ENCODE measurements at places on chromosomes 6 and 20. TPM values are rescaled to one million over a fixed set of nuclear protein-coding genes. Genes with fewer than 3 reads are reported as not detected.
A peak's percentile ranks its signal among the peaks of the same experiment; 100 is the strongest.

The MRAP2 gene
- 0.95 TPM for total RNA-seq

The SLC22A1 gene
- total RNA-seq, result not detected

The CRIP3 gene
- total RNA-seq, result not detected

The CGA gene
- total RNA-seq, result 0.67 TPM

The PNLDC1 gene
- not detected for total RNA-seq

The KCNK17 gene
- total RNA-seq, result not detected

The OGFRL1 gene
- total RNA-seq, result 33.2 TPM

The POLR3F gene
- 23.8 TPM for total RNA-seq

The WFDC10A gene
- total RNA-seq, result not detected

The RIOK1 gene
- total RNA-seq, result 26.2 TPM

The WFDC10B gene
- total RNA-seq, result not detected

DNA sequence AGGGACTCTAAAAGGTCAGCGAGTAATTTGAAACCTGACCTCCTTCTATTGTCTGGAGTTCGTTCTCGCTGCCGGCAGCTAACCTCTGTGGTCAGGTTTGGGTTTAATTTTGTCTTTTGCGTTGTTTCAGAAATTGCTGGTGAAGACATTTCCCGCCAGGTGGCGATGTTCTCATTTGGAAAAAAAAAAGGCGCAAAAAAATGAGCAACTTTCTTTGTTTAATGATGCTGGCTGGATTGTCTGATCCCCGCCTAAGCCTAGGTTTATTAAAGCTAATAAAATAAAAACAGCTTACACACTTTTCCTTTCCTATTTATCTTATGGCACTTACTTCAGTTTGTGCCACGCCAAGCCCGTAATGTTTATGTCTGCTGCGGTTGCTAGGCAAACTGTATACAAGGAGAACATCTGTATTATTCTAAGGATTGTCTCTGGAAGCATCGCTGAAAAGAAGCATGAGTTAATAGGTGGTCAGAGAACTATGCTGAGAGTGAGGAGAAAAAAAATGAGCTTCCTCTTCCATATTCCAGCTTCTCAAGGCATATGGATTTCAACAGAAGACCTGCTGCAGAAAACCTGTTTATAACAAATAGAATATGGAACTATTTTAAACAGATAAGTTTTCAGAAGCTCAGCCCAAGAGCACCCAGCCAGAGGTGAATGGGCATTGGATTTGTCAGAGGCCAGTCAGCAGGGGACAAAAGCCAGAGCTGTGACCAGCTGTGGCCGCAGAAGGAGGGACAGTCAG is 205.7 kb downstream of the DOK5 start:
- DNase-seq, result peak; percentile 22

DNA sequence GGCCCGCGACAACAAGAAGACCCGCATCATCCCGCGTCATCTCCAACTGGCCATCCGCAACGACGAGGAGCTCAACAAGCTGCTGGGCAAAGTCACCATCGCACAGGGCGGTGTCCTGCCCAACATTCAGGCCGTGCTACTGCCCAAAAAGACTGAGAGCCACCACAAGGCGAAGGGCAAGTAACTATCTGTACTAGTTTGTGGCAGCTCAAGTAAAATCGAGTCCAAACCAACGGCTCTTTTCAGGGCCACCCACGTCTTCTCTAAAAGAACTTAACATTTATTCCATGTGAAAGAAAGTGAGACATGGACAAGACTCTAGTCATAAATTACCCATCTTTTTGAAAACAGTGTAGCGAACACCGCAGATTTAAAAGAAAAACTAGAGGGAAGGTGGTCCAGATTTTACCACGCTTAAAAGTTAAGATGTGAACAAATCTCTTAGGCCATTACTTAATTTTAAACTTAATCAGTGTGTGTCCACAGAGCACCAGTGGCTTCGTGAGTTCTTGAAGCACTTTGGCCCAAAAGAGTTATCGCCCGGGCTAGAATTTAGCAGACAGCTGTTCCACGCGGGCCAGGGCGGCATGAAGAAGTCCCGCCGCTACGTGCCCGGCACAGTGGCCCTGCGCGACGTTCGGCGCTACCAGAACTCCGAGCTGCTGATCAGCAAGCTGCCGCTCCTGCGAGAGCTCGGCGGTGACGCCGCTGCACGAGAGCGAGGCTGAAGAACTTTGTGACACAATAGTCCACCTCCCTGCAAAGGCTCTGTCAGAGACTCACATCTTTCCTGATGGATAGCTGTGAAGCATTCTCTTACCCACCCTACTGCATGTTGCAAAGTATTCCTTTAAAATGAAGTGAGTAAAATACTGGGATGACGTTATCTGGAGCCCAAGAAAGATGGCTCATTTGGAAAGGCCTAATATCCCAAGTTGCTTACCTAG is 113.9 kb upstream of the PRSS16 start:
- DNase-seq, result no peak

GRCh38 chr6:107331409-107332386 is 127.7 kb downstream of the PDSS2 start:
- DNase-seq, result no peak

GRCh38 chr6:158290040-158290439 is 22.2 kb upstream of the TULP4 start:
- DNase-seq, result no peak

DNA sequence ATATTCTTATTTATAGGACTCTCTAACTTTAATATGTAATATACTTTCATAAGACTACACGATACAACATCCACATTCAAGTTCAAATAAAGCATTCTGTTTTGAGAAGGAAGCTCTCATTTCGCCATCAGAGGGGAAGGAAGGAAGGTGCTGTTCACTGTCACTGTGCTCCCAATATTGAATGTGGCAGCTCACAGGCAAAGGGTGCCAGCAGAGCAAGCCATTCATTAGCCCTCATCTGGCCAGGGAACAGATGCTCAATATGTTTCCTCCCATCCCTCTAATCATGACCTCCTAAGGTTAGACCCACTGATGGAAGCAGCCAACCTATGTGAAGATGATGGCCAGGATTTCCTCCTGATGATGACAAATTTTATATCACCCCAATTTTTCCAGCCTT is 154.4 kb downstream of the DST start:
- DNase-seq, result no peak

GRCh38 chr6:9417400-9417799 is 982.1 kb upstream of the SLC35B3 start:
- DNase-seq, result no peak

DNA sequence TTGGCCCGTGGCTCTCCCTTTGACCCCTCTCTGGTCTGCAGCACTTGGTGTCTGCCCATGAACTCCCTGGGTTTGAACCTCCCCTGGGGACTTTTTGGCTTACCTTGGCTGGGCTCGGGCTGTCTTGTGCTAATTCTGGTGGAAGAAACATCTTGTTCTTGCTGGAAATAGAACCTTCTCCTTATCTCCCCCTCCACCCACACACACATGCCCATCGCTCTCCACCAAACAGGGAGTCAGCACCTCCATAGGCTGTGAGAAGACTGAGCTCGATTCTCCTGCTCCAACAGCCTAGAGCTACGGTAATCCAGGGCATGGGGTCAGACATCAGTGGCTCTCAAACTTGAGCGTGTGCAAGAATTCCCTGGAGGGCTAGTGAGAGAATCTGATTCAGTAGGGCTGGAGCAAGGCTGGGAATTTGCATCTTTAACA is 114.4 kb upstream of the SLC22A23 start:
- no peak for DNase-seq

- no peak for DNase-seq
These were observed 4.9 kb downstream of the ECI2 start for GRCh38 chr6:4130357-4130987.

GRCh38 chr6:112086744-112087135 is 542 bp downstream of the TUBE1 start:
- DNase-seq, result peak; percentile 24

DNA sequence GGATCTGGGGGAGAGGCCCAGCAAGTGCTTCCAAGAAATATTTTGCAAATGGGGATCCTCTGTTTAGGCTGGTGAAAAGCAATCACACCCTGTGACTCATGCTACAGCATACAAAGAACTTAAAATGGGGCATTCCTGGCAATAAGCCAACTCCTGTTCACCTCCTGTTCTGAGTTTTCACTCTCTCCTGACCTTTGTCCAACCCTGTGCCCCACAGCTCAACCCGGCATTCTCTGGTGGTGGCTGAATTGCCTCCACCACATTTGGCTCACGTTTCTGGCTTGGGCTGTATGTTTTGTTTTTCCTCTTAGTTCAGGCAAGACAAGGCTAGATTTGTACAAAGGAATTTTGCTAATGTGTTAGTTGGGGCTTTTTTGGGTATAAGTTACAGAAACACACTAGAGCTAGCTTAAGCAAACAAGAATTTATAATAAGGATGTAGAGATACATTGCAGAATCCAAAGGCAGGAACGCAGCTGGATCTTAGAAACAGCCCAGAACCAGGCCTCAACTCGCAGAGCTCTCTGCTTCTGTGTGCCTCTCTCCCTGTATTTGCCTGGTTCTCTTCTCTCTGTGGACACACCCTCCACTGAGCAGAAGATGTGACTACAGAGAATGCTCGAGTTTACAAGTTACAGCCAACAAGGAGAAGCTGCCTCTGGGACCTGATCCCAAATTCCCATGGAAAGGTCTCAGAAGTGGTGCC is 9.4 kb downstream of the ABCC10 start:
- DNase-seq, result no peak

GRCh38 chr20:25014816-25015215 is 22.3 kb upstream of the APMAP start:
- DNase-seq, result no peak

DNA sequence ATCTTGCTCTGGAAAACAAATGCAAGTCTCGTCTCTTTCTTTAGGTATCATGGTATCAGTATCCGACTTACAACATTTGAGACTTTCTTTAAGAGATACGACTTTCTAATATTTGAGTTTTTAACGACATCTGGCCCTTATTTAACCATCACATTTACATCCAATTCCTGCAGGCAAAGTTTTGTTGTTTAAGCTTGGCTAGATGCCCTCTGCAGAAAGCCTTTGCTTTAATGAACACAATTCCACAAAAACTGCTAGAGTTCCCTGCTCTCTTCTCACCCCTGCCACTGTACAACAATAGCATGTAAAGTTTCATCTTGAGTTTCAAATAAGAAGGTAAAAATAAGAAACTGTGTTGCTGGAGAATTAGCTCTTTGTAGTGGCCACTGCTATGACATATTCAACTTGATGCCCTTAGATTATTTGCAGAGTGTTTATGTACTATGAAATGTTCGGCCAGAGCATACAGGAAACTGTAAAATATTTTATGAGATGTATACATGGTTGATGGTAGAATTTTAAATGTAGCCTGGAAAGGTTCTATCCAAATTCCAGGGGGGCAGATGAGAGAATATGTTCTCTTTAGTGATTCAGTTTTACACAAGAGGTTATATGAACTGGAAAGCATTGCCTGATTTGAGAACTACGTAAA is 438.6 kb downstream of the CDC5L start:
- no peak for DNase-seq

GRCh38 chr6:166596776-166597507 is 10.5 kb upstream of the RAMACL start:
- no peak for DNase-seq

DNA sequence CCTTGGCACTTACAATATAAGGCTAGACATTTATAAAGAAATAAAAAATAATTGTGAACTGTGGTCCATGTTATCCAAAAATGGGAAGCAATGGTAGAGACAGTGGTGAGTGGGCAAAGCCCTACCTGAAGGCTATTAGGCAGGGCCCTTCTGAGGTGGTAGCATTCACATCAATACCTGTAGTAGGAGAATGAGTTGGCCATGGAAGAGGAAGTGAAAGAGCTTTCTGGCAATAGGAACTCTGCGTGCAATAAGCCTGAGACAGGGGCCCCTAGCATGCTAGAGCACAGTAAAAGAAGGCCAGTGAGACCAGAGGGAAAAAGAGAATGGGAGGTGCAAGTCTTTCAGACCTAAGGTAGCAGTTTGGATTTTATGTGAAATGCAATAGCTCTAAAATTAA is 754.5 kb downstream of the PTPRT start:
- no peak for DNase-seq

DNA sequence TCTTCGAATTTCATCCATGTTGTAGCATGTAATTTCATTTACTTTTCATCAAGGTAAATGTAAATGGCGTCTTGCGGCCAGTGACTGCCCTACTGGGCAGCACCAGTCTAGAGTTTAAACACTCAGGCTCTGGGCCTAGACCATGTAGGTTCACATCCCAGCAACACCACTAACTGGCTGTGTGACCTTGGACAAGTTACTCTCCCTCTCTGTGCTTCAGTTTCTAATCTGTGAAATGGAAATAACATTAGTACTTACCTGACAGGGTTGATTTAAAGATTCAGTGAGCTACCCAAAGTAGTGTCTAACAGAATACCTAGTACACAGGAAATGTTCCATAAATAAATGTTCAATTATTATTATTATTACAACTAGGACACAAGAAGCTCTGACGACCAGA is 29.3 kb downstream of the PDRG1 start:
- DNase-seq, result no peak

- DNase-seq, result no peak
These were observed 151.7 kb downstream of the FRK start for GRCh38 chr6:115908906-115909559.

- no peak for DNase-seq
These were observed 45.9 kb upstream of the SYNJ2 start for GRCh38 chr6:157935786-157936185.

DNA sequence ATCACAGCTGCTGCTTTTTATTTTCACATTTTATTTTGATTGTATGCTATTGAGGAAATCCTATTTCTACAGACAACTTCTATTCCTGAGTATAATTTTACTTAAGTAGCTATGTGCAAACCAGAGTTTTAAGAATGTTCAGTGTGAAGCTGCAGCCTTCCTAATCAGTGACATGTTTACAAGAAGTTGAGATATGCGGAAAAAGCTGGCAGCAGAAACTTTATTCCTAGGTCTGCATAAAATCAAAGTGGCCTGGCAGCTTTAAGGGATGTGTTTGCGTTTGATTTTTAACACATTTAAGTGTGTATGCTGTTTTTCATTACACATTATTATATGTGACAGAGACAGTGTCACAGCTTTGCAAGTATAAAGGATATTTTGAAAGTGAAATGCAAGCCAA is 26.3 kb downstream of the MAPK14 start:
- no peak for DNase-seq

DNA sequence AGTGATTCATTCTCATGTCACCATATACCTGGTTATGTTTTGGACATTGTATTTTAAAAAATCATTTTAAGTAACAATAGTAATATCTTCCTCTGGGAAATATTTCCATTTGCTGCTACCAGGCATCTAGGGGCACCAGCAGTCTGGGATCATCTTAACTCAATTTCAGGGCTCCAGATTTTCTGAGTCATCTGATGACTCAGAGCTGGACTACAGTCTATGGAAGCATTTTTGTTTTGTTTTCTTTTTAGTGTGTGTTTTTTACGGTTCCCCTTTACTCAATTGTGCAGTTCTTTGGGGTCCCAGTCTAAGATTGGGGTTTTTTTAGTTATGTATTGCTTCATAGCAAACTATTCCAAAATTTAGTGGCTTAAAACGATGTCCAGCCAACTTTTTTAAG is 5.7 kb upstream of the FKBP5 start:
- DNase-seq, result no peak

DNA sequence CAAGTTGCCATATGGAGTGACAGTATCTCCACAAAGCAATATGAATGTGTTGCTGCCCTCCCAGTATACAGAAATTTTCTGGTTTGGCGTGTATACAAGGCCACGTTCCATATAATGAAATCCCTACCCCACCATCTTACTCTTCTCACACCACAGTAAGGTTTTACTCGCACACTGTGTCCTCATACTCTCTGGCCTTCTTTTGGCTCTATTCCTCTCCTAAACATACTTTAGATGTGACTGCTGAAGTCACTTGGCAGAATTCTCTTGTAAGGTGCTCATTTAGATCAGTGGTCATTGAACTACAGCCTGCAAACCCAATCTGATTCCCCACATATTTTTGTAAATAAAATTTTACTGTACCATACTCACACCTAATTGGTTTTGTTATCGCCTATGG is 123.2 kb downstream of the RFPL4B start:
- DNase-seq, result no peak

- peak; percentile 17 for DNase-seq
These were observed 9.4 kb upstream of the HLA-DQA1 start for GRCh38 chr6:32627831-32628230.

Measured in NCI-H460 (cell line).